Left renal pelvis (tissue), 4 donors: ENCODE measurements at places on chromosomes 2 and 18.

- DNase-seq: no peak
These were observed 395.2 kb downstream of the CMPK2 start for GRCh38 chr2:6470518-6470917.

DNA sequence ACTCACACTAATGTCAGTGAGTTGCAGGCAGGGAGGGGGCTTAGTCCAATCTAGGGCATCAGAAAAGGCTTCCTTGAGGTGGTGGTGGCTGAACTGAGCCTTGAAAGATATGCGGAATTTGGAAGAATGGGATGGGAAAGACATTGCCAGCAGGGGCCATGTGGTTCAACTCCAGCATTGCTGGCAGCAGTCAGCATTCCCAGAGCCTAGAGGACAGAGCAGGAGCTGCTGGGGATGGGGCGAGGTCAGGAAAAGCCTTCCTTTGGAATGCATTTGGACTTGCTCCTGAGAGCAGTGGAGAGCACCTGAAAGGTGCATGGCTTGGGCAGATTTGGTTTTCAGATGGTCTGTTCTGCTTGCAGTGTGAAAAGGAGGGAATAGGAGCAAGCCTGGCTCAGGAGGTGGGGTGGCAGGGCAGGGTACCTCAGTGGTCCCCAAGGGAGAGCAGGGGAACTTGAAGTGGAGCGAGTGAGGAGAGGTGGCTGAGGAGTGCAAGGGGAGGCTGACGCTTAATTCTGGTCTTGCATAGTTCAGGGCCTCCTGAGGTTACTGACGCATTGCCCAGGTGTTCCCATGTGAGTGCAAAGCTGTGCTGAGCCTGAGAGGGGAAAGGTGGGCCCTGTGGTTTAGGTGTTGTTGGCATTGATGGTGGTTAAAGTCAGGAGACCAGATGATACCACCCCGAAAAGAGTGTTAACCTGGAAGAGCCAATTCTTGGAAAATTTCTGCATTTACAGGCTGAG is 112.1 kb upstream of the MGAT5 start:
- DNase-seq: no peak

DNA sequence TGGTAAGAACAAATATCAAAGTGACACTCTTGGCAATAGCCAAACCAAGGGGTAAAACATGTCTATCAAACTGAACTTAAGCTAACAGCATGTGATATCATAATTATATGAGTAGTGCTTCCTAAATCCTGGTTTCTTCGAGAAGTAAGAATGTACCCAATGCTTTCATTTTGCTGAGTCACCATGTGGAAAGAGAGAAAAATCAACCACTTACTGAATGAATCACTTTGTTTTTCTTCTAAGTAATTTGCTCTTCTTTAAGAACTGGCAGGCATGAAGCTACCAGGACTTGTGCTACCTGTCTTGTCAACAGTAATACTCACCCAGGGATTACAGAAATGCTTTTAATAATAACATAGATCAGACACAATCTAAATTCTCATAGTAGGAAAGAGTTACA is 19.0 kb upstream of the DUSP19 start:
- DNase-seq: no peak

DNA sequence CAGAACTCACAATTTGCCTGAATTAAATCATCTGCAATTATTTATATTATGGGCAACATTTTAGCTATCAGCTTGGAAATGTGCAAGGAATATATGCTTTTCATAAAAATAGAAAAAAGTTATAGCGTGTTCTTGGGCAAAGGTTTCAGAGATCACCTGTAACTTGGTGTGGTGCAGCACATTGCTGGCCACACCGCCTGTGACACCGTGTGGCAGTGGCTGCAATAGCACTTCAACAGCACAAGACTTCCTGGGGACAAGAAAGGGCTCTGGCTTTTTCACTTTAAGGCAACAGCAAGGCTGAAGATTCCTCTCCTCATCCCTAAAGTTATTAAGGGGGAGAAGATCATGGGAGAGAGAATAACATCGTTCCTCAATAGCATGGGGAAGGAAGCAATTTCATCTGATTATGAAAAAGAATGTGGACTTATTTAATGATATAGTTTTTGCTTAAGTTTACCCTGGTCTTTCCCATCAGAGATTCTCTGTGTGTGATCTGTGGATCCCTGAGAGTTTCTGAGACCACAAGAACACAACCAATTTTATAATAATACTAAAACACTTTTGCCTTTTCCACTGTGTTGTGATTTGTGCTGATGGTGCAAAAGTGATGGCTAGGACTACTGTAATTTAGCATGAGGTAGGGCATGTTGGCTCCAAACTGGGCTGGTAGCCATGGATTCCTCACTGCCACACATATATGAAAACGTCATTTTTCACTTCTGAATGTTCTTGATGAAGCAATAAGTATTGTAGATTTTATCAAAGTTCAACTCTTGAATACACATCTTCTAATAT is 15.0 kb upstream of the SERPINB3 start:
- DNase-seq: no peak

- no peak for DNase-seq
These were observed 112.9 kb downstream of the MBP start for GRCh38 chr18:77019641-77020040.

- DNase-seq: no peak
These were observed 680.5 kb downstream of the ZEB2 start for GRCh38 chr2:143839456-143839855.

- DNase-seq: no peak
These were observed 86.0 kb downstream of the SPP2 start for GRCh38 chr2:234136461-234136860.

- no peak for DNase-seq
These were observed 100.9 kb downstream of the WDSUB1 start for GRCh38 chr2:159185401-159186130.

DNA sequence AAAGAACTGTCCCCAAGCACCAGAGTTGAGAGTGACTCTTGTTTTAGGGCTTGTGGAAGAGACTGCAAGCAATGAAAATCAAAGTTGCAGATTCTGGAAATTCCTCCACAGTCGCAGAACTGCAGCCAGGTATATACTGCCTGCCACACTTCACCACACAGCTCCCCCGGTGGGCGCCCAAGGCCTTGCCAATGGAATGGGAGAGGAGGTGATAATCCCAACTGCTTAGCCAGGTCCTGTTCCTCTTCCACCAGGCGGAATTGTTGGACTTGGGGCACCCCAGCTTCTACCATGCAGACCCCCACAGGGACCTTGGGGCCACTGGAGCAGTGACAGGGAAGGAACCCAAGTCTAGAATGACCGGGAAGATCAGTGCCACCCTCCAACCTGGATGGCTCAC is 4.8 kb upstream of the PDIA6 start:
- no peak for DNase-seq

- DNase-seq: no peak
These were observed 193.1 kb downstream of the HNMT start for GRCh38 chr2:138157372-138157771.

GRCh38 chr18:39647627-39648534 is 2082.3 kb upstream of the CELF4 start:
- DNase-seq: peak; percentile 27

- no peak for DNase-seq
These were observed 350 bp upstream of the RNF138 start for GRCh38 chr18:32091325-32091723.

GRCh38 chr2:64168756-64169155 is 24.5 kb upstream of the PELI1 start:
- no peak for DNase-seq

- DNase-seq: no peak
These were observed 47.0 kb downstream of the INHBB start for GRCh38 chr2:120392923-120393322.
